ENCODE measurements at places on chromosomes 2 and 18. TPM values are rescaled to one million over a fixed set of nuclear protein-coding genes. Genes with fewer than 3 reads are reported as not detected.

DNA sequence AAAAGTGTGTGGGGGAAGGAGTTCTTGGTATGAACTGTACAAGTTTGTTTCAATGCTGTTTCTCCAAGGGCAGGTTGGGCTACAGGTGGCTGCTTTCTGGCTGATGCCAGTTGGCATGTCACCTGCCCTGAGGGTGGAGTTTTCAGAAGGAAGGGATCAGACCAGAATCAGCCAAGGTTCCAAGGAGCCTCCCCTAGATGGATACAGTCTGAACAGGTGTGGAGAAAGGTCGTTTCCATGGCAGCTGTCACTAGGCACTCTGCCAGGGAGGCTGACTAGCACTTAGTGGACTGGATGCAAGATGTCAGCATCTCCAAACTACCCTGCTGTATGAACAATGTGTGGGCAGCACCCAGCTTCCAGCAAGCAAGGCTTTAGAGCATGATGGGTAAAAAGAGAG lies 444.4 kb upstream of the HNRNPA3 start:
- DNase-seq, result no peak

DNA sequence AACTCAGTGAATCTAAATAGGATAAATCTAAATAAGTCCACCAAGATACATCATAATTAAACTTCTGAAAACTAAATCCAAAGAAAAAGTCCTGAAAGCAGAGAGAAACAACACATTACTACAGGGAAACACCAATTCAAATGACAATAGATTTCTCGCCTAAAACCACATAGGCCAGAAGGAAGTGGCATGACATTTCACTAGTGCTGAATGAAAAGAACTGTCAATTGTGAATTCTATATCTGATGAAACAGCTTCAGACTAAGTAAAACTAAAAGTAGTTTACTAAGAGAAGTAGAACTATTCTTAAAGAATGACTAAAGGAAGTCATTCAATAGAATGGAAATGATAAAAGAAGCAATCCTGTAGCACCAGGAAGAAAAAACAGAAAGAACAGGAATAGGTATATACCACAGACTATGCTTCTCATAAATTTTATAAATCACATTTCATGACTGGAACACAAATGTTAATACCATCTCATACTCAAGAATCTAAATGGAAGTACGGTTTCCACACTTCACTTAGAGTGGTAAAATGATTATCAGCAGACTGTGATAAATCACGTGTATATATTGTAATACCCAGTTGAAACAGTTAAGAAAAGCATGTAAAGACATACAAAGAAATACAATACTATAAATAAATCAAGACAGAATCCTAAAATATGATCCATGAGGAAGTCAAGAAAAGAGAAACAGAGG lies 46.4 kb downstream of the ASXL2 start:
- DNase-seq, result no peak

GRCh38 chr18:9333441-9334328 lies 888 bp upstream of the TWSG1 start:
- no peak for DNase-seq

GRCh38 chr2:156562124-156562523 lies 125.9 kb downstream of the GPD2 start:
- no peak for DNase-seq

DNA sequence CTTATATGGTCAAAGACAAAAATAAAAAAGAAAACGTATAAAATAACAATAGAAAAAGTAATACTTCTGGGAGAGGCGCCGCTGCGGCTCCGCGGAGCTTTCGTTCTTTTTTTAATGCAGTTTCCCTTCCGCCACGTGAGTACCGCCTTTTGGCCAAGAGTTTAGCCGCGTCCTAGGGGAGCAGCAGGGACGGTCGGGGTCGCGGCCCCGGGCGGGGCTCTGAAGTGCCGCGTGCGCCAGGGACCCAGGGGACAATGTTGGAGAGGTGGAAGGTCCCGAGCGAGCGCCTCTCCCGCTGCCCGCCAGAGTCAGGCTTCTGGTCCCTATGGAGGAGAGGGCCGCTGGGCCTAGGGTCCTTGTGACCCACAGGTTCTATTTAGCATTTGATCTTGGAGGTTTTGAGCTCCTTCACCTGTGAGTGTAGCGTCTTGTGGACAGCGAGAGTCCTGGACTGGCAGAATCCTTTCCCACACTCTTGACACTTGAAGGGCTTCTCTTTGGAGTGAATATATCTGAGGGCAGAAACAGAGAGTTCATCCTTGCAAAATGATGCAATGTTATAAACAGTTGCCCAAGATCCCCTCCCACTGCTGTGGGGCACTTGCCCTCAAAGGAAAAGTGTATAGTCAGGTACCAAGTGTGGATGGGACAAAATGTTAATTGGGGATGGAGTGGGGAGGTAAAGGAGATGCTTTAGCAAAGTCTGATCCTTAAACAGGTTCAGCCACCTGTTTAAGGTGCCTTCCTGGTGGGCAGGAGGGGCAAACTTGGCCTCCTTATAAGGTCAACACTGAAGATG lies 6.3 kb downstream of the OSR1 start:
- DNase-seq, result no peak

GRCh38 chr18:71951001-71951400 lies 593.1 kb downstream of the CBLN2 start:
- DNase-seq, result no peak

DNA sequence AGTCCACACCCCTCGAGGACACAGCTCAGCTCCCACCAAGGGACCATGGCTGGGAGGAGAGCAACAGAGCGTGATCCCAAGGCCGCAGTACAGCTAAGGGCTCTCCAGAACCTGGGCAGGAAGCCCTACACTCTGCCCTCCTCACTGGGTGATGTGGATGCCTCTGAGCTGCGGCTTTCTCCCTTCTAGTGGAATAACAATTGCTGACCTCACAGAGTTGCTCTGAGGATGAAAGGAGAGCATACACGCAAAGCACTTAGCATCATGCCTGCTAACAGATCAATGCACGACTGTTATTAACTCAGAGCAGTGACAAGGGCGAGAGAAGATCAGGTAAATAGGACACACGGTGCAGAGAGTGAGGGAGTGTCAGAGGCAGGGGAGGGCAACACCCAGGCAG lies 74.2 kb downstream of the ZFP36L2 start:
- DNase-seq, result no peak

- DNase-seq, result no peak
These were observed 23.9 kb downstream of the GAREM1 start for GRCh38 chr18:32446780-32447179.

- DNase-seq, result no peak
These were observed 73.1 kb downstream of the MYCN start for GRCh38 chr2:16013359-16013911.

- no peak for DNase-seq
These were observed 11.9 kb upstream of the TMEM182 start for GRCh38 chr2:102749938-102750337.

GRCh38 chr18:39842366-39842914 lies 2112.6 kb upstream of the PIK3C3 start:
- DNase-seq, result no peak

DNA sequence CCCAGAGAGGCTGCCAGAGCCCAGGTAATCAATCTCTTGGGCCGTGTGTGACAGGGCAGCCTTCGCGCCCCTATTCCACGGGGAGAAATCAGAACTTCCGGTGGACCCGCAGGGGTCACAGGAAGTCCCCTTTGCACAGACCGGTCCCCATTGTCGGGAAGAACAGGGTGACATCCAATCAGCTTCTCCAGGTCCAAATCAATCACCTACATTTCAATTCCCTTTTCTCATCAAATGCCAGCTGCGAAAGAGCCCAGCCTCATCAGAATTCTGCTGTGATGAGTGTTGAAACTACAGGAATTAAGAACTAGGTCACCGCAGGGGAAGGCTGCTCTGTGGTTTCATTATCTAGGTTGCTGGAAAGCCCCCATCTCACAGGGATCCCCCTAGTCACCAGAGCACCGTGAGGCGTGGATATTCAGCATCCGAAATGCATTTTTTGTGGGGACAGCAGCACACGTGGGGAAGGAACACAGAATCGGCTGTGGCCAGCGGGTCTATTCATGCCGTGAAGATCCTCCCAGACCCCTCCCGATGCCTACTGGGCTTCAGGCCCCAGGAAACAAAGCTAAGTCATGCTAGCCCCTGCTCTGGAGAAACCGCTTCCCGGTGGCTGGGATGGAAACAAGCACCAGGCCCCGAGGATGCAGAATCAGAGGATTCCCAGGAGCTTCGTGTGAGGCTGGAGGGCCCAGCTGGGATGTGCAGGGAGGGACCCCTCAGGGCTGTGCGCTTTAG lies 193.7 kb upstream of the ID2 start:
- no peak for DNase-seq

DNA sequence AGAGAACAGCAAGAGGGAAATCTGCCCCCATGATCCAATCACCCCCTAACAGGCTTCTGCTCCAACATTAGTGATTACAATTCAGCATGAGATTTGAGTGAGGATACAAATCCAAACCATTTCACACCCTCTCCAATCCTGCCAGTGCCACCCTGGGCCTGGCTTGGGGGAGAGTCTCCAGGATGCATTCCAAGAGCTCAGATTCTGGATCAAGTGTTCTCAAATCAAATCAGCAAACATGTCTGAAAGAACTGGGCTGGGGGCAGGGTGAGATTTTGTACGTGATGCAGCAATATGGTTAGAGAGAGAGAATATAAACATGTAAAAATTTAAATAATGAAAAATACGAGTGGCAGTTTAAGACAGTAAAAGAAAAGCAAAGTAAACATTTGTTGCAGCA lies 2100.9 kb upstream of the CELF4 start:
- no peak for DNase-seq

GRCh38 chr2:57698935-57699449 lies 347.6 kb upstream of the VRK2 start:
- DNase-seq, result no peak

GRCh38 chr2:157936406-157936805 lies 60.3 kb upstream of the ACVR1 start:
- DNase-seq, result no peak

GRCh38 chr18:28582724-28583123 lies 405.8 kb upstream of the CDH2 start:
- DNase-seq, result no peak

- no peak for DNase-seq
These were observed 194.2 kb downstream of the RIT2 start for GRCh38 chr18:42921226-42921737.

- no peak for DNase-seq
These were observed 13.6 kb upstream of the NFU1 start for GRCh38 chr2:69450735-69451416.

GRCh38 chr2:205835923-205836322 lies 153.6 kb downstream of the NRP2 start:
- no peak for DNase-seq

DNA sequence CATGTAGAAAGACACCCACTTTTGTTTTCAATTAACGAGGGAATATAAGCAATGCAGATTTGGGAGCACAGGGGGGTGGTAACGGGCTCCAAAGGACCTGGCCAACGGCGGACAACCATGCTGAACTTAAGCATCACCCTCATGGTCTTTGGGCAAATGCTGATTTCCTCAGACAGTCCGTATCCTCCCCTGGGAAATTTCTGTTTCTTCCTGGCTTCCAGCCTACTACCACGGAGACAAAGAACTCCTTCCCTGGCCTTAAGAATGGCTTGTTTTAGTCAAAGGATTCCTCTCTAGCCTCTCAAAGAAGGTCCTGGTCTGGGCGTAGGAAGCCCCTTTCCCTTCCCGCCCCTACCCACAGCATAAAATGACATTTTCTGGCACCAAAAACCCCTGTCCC lies 34.3 kb downstream of the EN1 start:
- DNase-seq, result no peak

DNA sequence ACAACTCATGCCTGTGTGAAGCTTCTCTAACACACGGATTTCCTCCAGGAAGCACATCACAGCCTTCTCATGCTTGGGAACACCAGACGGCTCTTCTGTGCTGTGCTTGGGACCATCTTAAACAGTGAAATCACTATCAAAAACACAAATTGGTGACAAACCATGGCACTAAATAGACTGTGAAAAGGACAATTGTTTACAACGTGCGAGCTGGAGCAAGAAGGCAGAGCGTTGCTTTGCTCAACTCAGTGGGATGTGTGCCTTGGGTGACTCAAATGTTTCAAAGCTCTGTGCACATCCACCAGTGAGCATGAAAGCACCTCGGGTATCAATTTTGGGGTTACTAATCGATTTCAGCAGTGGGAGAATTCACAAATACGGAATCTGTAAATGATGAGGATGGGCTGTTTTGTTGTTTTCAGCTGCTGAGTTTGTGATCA lies 182.4 kb upstream of the ARL4C start:
- no peak for DNase-seq

DNA sequence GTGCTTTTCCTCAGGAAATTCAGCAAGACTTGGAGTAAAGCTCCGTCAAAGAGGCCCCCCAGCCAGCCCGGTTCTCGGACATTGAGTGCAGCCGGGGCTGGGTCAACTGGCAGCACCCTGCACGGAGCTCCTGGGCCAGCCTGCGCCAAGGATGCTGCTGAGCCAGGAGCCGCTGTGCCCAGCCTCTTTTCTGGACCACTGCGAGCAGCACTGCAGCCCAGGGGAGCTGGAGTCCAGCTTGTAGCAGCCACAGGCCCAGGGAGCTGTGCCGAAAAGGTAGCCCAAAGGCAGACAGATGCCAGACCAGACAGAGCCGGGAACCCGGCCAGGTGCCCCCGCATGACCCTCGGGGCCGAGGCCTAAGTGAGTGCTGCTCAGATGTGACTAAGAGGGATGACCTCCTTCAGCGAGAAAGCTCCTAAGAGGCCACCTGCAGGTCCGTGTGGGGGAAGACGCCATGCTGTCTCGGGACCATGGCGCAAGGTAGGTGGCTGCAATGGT lies 7.3 kb downstream of the CLHC1 start:
- DNase-seq, result no peak

DNA sequence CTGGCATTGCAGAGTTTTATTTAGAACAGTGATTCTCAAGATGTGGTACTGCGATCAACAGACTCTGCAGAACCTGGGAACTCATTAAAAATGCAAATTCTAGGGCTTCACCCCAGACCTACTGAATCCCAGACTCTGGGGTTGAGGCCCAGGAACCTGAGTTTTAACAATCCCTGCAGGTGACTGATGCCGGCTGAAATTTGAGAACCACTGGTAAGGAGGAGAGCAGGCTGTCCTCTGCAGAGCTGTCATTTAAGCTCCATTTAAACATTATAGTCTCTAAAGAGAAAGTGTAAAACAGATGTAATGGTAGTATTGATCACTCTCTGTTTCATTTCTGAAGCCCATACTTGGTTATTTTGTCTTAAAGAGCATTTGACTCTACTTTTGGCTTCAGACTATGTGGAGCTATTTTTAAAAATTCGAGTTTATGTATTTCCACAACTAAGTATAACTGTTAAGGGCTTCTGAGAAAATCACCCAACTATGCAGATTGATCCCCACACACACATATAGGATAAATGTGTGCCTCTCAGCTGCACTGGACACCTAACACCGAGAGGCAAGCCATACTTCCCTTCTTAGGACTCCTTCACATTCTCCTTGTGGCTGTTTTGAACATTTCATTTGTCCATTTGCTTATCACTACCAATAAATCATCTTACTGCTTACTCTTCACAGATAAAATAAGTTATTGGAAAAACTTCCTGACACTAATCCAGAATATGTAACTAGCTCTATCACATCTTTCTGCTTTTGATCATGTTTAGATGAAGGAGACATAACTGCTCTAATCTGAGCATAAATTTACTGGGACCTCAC lies 487.5 kb downstream of the DLGAP1 start:
- no peak for DNase-seq

GRCh38 chr18:907885-908757 lies 3.5 kb downstream of the ADCYAP1 start:
- DNase-seq, result no peak

Gene LINC00305
- not detected for total RNA-seq

Gene DCTN1
- 93.1 TPM for total RNA-seq

Gene SLC66A2
- total RNA-seq, result 28.1 TPM

Gene OTX1
- total RNA-seq, result not detected

Gene RFX8
- not detected for total RNA-seq

Gene SKA1
- total RNA-seq, result 23.9 TPM

Gene CPO
- not detected for total RNA-seq

Gene RHBDD1
- 14.1 TPM for total RNA-seq

Gene CNDP1
- total RNA-seq, result not detected

Gene OTOS
- total RNA-seq, result not detected

Gene SIX2
- 3.1 TPM for total RNA-seq

Gene DSG4
- total RNA-seq, result not detected

Measured in epithelial cell of proximal tubule (primary cell).